Activated B cell treated with CpG ODN at 0.5 μM for 24 hours (primary cell): ENCODE measurements at places on chromosomes 5 and 9. TPM values are rescaled to one million over a fixed set of nuclear protein-coding genes. Genes with fewer than 3 reads are reported as not detected.

DNA sequence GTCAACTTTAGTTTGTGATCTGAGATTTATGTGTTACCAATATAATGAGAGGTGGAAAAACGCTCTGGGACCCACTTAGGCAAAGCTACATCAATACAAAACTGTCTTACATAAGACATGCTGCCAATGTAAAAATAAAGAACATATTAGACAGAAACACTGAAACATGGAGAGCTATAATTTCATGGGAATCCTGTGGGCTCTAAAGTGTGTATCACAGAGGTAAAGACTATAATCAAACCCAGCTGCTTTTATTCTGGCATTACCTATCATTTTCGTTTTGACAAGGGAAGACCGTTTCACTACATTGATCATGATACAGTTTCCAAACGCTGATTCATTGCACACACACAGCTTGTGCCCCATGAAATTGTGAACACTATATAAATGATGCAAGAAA lies 400.5 kb upstream of the TUSC1 start:
- DNase-seq, result no peak

DNA sequence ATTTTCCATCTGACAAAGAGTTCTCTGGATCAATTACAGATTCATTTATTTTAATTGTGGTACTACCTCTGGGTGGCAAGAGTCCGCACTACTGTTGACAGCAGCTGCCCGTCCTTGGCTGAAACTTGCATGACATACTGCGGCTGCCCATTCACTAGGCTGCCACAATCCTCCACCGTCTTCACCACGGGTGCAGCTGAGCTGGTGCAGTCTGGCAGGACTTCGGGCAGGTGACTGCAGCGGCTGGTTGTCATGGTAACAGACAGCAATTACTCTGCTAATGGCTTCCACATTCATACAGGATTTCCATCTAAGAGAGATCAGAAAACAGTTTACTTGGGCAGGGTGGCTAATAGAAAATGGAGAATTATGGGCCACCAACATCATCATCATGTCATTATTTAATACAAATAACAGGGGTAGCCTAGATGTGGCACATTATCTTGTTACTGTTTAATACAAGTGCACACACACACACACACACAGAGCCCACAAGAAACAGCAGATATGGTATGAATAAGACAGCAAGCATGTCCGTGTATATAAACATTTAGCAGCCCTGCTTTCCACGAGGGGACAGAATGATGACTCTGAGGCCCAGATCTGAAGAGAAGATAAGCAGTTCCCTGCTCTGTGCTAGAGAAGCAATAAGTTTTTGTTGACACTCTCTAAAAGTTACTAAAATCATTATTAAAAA lies 112.3 kb downstream of the MARCHF3 start:
- no peak for DNase-seq

DNA sequence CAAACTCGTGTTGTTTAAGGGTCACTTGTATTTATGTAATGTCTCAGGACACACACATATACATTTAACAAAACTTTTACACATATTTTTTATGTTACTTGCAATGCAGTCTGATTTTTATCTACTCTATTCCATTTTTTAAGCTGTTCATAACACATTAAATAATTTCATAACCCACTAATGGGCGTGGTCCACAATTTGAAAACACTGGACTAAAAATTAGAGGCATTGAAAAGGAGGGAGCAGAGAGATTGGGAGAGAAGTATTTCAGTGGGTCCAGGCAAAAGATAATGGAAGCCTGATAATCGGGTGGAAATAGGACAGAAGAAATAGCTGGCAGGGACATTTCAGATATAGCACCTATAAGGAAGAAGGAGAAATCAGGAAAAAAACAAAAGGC lies 597.3 kb upstream of the CLINT1 start:
- no peak for DNase-seq

SEC16A gene
- total RNA-seq, result 74.0 and 78.8 TPM in 2 replicates

CCNO gene
- total RNA-seq, result not detected in 2 replicates

TAF1L gene
- not detected in 2 replicates for total RNA-seq

PCAT7 gene
- not detected in 2 replicates for total RNA-seq

TIMD4 gene
- total RNA-seq, result not detected in 2 replicates

FOXD4L6 gene
- total RNA-seq, result not detected in 2 replicates
